ENCODE measurements at places on chromosomes 5 and 9.

- DNase-seq = no peak
These were observed 139.7 kb downstream of the MEF2C start for GRCh38 chr5:88743231-88743834.

DNA sequence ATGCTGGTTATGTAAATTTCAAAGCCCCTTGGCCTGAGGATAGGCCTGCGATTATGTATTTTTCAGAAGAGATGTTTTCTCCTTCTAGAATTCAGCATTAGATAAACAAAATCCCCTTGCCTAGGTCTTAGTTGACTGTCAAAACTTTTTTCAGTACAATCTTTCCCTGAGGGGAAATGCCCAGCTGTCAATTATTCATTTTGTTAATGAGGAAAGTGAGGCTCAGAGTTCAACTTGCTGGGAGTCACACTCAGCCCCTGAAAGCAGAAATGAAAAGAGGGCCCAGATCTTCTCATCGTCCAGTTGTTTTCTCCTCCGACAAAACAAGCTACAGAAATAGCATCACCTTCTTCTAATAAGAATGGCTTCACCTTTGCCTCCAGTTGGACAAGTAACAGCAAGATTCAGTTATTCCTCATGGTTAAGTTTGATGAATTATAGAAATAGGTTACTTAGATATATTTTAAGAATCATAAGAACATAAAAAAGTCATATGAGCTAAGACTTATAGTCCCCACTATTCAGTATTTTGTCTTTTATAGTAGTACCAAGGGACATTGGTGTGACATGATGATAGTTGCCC is 627.1 kb upstream of the WWC1 start:
- DNase-seq = no peak

DNA sequence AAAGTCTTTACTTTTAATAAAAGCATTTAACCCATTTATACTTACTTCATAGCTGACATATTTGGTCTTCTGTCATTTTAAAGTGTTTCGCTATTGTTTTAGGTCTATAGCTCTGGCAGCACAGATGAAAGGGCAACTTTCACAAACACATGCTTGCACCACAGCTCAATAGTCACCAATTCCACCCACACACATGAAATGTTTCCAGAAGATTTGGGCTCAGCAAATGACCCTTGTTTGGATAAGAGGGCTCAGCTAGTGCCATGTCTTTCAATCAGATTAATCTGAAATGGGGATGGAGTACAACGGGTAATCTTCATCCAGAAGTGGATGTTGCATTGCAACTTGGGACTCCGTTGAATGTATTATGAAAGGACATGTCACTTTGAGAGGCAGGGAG is 176.0 kb downstream of the FGF18 start:
- DNase-seq = no peak

GRCh38 chr5:34511915-34512314 is 144.2 kb upstream of the RAI14 start:
- no peak for DNase-seq

GRCh38 chr5:172901788-172902496 is 57.3 kb upstream of the RPL26L1 start:
- no peak for DNase-seq

All from right forelimb (tissue), 1 donor.